ENCODE measurements at places on chromosomes 12 and 14.

GRCh38 chr12:67676624-67677023 is 28.1 kb downstream of the DYRK2 start:
- DNase-seq, result no peak

GRCh38 chr14:76810953-76811400 is 1.7 kb downstream of the ANGEL1 start:
- DNase-seq, result no peak

DNA sequence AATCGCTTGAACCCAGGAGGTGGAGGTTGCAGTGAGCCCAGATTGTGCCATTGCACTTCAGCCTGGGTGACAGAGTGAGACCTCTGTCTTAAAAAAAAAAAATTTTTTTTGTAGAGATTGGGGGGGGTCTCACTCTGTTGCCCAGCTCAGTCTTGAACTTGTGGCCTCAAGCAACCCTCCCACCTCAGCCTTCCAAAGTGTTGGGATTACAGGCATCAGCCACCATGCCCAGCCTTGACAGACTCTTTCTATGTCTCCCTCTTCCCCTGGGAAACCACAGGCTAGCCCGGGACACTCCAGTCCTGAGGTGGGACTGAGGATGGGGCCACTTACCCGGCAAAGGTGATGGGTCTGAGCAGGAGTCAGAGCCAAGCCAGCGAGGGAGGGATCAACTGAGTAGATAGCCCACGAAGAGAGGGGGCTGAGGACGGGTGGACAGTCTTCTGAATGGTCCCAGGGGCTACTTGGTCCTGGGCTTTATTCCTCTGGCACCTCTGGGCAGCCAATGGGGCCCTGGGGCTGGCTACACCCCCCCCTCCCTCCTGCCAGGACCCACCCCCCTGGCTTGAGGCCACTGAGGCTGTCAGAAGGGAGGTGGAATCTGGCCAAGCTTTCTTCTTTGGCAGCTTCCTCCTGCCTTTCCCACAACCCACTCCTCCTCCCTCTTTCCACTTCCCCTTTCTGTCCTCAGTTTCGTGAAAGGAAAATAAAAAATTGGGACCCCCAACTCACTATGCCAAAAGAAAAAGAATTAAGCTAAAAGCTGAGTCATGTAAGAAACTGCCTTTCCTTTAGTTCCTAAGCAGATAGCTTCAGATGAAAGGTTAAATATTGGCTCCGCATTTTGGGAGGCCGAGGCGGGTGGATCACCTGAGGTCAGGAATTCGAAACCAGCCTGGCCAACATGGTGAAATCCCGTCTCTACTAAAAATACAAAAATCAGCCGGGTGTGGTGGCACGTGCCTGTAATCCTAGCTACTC is at the start of gene SDS:
Gene SDS (minus strand): TSS at position 453 of the 981 bp plus-strand sequence. CDS start 4,179 bp downstream, outside the sequence.
- DNase-seq, result peak; percentile 71

DNA sequence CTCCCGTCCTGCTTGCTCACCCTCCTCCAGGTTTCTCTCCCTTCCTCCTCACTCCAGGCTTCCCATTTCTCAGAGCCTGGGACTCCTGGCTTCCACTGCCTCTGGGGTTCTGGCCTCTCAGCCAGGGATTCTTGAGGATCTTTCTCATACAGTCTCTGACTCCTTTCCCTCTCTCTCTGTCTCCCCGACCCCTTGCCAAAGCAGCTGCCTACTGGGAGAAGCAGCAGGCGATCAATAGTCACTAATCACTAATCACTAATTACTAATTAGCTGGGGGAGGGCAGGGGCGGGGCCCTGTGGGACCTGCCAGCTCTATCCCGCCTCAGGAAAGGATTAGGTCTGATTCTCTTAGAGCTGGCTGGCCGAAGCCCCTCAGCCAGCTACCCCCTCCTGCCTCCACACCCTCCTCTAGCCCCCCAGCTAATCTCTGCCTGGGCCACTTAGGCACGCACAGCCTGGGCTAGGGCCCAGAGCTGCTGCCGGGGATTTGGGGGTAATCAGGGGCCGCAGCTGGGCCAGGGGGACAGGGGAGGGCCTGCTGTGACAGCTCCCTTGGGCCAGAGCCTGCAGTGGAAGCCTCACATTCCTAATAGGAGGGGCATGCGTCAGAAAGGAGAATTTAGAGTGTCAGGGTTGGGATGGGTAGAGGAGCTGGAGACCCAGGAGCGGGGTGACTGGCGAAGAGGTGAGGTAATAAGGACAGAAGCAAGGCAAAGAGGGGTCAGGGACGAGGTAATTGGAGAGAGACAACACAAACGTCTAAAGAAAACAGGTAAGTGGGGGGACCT is 2.8 kb downstream of the NXPH4 start:
- DNase-seq, result no peak

DNA sequence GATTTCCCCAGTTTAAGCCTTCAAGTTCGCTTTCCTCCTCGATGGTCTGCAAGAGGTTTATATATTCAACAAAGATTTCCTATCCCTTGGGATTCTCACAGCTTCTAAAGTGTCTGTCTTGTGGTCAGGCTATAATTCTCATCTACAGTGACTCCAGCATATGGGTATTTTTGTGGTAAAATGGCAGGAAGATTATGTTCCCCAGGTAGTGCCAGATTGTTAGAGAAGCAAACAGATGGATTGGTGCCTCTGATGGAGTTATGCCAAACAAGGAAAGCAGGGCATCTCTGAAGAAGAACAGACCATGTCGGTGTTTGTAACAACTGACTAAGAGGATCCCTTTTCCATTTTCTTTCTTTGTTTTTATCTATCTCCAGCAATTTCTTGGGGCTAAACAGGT is 5.5 kb upstream of the CCDC175 start:
- no peak for DNase-seq

Measured in muscle of back (tissue), 13 donors.